ENCODE measurements at places on chromosomes 4 and X.

DNA sequence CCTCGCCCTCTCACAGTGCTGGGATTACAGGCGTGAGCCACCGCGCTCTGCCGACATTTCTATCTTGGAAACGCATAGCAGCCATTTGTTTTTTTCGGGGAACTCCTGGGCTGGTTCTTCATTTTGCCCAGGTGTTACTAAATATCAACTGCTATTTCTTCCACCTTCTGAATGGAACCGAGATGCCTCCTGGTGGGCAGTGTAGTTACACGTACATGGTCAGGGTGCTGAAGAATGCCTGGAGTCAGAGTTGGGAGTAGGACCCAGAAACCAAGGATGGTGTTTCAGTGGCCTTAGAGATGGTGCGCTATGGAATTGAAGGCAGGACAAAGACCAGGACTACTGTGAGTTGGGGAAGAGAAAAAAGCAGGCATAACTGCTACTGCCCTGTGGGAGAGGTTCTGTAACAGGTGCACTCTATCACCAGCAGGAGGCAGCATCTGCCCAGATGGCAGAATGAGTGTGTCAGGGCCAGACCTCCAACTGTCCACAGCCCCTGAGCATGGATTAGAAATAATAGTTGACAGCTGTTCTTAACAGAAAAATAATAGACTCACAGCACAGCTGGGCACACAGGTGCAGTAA lies 81.7 kb downstream of the ZC4H2 start:
- DNase-seq: peak; percentile 47

- DNase-seq: no peak
Observed at GRCh38 chr4:115923152-115923551, 809.7 kb upstream of the NDST4 start.

- DNase-seq: no peak
Observed at GRCh38 chr4:78057600-78058550, 752 bp downstream of the FRAS1 start.

- DNase-seq: no peak
Observed at GRCh38 chrX:133294126-133294525, 76.0 kb upstream of the TFDP3 start.

DNA sequence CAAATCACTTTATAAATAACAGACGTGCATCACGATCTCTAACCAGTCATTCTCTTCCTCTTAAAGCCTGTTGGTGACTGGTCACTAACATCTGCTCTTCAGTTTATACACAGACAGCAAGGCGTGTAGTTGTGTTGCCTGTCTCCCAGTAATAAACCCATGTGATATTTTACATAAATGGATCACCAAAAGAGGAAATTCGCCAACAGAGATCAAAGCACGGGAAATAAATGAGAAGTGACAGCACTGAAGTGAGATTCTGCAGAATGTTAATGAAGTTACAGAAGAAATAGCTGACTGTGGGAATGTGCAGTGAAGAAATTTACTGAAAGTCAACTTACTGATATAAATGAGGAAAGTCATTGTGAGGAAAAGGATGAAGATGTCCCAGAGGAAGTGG lies 47.0 kb downstream of the AFF1 start:
- no peak for DNase-seq

- no peak for DNase-seq
Observed at GRCh38 chrX:30653415-30654131, at the start of gene GK. Gene GK, plus strand, starts transcription at chrX:30653423. Its CDS starts 115 bp downstream, at chrX:30653538.

DNA sequence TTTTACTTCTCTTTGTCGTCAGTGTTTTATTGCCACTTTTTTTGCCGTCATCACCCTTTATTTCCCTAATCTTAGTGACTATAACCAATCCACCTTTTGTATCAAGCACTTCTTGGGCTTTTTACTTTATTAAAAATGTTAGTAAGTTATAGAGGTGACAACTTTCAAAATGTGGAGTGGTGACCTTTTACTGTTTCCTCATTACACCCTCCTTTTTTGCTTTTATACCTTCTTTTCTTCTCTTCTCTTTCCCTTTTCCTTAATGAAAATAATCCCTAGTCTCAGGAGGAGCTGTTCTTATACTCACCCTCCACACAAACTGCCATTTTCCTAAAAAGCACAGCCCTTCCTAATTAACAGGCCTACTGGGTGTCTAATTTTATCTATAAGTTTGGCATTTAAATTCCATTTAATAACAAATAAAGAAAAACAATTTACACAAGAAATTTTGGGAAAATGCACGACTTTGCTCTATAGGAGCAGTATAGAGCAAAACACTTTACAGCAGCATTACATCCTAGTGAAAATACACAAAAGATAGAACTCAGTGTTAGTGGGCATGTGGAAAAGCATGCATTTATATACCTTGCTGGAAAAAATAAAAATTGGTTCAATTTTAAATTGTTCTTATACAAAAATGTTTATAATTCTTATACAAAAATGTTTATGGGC lies 27.3 kb downstream of the BBS12 start:
- DNase-seq: no peak

- no peak for DNase-seq
Observed at GRCh38 chr4:54802336-54802735, 144.6 kb downstream of the KIT start.

DNA sequence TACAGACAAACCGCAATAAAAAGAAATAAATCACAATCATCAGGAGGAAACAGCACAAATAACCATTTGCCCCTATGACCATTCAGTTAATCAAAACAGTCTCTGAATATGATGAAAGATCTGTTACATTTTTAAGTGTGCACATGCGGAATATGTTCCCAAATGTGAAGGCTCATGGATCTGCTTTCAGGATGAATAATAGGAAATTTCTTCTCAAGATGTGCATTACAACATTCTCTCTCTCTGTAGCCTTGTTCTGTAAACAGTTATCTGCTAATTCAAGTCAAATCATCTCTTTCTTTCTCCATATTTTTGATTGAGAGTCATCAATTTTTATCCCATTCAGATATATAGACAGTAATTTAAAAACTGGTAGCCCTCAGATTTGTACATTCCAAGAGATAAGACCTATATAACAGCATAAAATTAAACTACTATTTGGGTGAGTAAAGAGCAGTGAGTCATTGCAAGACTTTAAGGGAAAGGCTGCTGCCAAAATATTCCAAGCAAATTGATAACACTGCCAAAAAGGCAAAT lies 433.9 kb upstream of the ATOH1 start:
- DNase-seq: no peak

DNA sequence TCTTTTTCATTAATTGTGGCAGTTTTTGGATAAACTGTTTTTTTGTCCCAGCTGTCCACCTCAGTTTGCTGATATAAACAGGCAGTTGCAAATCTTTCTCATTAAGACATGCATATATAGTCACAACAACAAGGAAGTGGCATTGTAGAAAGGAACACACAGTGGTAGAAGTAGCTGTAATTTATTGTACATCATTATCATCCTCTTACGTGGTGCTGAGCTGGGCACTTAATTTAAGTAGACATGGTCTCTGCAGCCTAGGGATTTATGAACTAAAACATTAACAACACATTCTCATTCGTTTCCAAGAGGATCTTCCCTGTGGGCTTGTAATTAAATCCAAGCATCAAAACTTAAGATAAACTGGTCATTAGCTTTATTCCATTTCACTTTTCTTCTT lies 500.2 kb downstream of the INPP4B start:
- no peak for DNase-seq

DNA sequence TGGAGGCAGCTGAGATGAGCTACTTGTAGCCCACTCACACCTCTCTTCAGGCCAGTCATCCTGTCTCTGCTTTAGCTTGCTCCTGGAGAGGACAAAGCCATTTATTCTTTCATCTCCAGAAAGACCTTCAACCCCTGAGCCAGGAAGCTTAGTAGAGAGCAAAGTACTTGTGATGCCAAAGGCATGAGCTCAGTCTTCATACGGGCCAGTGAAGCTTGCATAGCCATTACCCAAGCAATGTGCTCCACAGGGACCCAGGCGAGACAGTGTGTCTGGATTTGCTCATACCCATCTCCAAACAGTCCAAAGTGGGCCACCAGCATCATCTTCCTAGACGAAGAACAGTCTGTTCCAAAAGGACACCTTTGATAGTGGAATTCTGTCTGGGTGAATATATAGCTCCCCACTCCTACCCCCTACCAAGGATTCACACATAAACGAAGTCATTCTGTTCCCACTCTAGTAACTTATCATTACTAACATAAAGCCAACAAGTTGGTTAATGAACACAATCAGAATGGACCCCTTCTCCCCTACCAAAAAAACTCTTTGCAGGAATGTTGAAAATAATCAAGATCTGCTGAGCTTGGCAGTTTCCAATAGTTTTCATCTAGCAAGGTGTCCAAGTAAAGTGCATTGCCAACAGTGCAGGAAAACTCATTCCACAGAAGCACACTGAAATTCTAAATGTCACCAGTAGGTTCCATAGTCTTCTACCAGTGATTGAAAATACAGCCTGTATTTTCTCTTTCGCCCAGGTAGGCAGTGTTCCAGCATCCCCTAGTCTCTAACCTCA lies 6.7 kb downstream of the TNMD start:
- DNase-seq: no peak

DNA sequence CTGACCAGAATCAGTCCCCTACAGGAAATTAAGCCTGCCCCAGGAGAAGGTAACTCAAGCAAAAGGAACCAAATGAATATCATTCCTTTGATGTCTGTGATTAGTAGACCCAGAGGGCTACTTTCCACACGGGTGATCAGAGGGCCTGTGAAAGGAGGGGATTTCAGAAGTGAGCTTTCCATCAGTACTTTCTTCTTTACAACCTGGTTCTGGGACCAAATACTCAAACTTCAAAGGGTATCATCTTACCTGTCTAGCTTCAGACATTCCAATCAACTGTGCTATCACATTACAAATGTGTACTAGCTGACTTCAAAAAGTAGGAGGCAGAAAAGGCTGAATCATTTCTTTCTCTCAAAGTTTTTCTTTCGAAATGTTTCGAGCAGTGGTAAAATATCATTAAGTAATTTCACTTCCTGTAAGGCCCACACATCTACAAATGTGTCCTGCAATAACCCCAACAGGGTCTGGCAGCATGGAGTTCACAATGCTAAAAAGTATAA lies 23.9 kb downstream of the ACSL4 start:
- peak; percentile 44 for DNase-seq
